Activated naive CD8-positive, alpha-beta T cell treated with anti-CD3 and anti-CD28 coated beads for 36 hours (primary cell): ENCODE measurements at places on chromosomes 12 and 14.

- DNase-seq = no peak
These were observed 126.8 kb downstream of the KCNK10 start for GRCh38 chr14:88196116-88196890.

GRCh38 chr12:122333142-122334087 is 67.1 kb upstream of the VPS33A start:
- no peak for DNase-seq

DNA sequence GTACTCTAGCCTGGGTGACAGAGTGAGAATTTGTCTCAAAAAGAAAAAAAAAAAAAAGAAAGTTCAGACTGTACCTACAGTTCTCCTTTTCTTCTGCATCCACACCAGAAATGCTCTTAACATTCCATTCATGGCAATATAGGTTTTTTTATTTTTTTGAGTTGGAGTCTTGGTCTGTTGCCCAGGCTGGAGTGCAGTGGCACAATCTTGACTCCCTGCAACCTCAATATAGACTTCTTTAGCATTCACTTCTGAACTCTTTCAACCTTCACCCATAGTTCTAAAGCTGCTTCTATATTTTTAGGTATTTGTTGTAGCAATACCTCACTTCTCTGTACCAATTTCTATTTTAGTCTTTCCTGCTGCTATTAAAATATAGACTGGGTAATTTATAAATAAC is 1095.7 kb downstream of the FLRT2 start:
- DNase-seq = no peak

DNA sequence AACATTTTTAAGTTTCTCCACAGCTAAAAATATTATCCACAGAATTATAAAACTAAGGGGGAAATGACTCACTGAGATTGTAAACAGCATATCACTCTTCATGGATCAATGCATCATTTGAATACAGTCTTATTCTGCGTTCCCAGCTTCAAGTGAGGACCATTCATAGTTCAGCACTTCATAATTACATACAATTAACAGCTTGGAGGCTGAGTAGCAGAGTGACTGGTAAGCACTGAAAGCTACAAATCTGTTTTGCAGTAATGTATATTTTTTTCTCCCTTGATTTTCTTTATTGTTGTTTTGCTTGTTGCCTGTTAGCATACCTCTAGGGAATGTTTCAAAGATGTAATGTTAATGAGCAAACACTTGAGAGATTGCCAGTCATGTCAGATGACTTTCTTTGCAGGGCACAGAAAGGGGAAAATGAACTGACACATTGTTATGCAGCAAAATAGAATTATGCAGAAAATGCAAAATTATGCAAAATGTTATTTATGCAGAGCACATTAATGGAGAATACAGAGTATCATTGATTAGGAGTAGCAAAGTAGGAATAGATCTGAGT is 138.6 kb downstream of the RPS29 start:
- no peak for DNase-seq

- no peak for DNase-seq
These were observed 4.3 kb downstream of the NFE2 start for GRCh38 chr12:54296393-54297099.

GRCh38 chr12:132179431-132180362 is 35.4 kb downstream of the NOC4L start:
- DNase-seq = no peak

GRCh38 chr12:79512068-79512467 is 178.7 kb downstream of the PAWR start:
- no peak for DNase-seq

GRCh38 chr12:125089083-125089482 is 23.8 kb downstream of the AACS start:
- no peak for DNase-seq

DNA sequence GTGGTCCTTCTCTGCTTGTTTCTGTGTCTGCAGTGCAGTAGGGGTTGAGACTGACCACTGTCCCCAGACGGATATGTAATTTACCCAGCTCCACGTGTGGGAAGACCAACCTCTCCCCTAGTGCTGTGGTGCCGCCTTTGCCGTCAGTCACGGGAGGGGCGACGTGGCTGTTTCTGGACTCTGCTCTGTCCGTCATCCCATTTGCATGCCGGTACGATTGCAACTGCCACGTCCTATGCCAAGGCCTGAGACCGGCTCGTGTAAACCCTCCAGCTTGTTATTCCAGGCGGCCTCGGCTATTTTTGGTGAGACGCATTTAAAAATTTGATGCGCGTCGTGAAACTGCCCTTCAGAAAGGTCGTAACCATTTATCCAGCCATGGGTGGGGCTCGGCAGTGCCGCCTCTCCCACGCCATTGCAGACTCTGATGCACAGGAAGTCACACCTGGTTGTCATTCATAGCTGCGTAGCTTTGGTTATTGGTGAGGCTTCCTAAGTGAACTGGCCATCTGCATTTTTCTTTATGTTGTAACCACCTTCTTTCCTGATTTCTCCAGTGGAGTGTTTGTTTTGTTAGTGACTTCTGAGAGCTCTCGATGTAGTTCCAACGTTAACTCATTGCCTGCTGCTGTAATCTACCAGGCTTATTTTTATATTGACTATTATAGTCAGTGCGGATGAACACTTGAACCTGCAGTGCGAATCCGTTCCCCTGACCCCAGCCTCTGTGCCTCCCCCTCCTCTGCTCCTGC is 75.1 kb downstream of the ADGRD1 start:
- DNase-seq = no peak

DNA sequence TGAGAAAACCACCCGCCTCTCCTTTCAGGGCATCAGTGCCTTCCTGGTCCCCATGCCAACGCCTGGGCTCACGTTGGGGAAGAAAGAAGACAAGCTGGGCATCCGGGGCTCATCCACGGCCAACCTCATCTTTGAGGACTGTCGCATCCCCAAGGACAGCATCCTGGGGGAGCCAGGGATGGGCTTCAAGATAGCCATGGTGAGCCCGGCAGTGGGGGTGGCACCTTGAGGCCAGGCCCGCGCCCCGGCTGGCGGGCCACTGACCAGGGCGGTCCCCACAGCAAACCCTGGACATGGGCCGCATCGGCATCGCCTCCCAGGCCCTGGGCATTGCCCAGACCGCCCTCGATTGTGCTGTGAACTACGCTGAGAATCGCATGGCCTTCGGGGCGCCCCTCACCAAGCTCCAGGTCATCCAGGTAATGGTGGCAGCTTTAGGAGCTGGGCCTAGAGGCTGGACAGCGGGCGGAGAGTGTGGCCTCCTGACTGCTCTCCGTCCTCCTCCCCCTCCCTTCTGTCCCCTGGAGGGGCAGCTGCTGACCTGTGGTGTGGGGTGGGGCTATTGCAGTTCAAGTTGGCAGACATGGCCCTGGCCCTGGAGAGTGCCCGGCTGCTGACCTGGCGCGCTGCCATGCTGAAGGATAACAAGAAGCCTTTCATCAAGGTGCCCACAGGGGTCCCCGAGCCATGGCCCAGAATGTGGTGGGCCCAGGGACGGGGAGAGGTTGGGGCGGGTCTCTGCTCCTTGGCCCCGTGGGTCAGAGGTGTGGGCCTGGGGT is 12.8 kb downstream of the ACADS start:
- DNase-seq = no peak

GRCh38 chr14:70096866-70097265 is 91.9 kb downstream of the SLC8A3 start:
- no peak for DNase-seq
